Fibroblast of lung (primary cell): ENCODE measurements at places on chromosomes 7 and 10. TPM values are rescaled to one million over a fixed set of nuclear protein-coding genes. Genes with fewer than 3 reads are reported as not detected.

DNA sequence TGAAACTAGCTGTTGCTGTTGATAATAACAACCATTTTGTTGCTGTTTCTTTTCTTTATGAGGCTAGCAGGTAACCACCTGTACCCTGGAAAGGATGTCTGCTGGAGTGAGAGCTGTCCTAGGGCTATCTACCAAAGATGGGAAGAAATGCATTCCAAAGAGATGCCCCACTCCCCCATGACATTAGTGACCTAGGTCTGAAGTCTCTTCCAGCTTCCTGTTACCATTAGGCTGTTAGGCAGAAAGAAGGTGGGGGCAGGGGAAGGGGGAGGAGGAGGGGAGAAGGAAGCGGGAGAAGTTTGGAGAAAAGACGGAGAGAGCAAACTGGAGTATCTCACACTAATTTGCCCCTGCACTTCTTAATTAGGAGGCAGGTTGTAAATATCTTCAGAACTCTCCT, 118.5 kb downstream of the ABLIM1 start:
- DNase-seq, result no peak

GIMAP5 gene
- not detected in 2 replicates for total RNA-seq

NME8 gene
- total RNA-seq, result not detected in 2 replicates

- DNase-seq, result no peak
Observed at GRCh38 chr7:18283045-18283444, 212.5 kb upstream of the HDAC9 start.

- DNase-seq, result no peak
Observed at GRCh38 chr7:111820121-111820520, 257.8 kb upstream of the IMMP2L start.

- peak; percentile 100 for DNase-seq
Observed at GRCh38 chr7:41027428-41028115, 675.3 kb downstream of the INHBA start.

GRCh38 chr10:19576576-19576975, 239.7 kb upstream of the PLXDC2 start:
- DNase-seq, result no peak

DNA sequence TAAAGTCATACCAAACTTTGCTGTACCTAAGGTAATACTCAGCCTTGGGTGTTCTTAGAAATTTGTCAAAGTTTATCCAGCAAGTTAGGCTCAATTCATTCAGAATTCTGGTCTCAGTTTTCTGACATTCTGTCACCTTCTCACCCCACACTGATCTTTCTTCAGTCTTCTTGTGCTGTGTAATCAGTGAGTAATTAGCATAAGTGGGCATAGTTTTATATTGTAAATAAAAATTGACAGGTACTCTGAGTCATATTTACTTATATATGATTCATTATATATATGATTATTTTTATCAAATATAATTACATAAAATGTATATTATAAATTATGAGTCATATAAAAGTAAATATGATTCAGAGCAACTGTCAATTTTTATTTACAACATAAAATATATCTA, 170.9 kb upstream of the MAGI2 start:
- DNase-seq, result no peak

DNA sequence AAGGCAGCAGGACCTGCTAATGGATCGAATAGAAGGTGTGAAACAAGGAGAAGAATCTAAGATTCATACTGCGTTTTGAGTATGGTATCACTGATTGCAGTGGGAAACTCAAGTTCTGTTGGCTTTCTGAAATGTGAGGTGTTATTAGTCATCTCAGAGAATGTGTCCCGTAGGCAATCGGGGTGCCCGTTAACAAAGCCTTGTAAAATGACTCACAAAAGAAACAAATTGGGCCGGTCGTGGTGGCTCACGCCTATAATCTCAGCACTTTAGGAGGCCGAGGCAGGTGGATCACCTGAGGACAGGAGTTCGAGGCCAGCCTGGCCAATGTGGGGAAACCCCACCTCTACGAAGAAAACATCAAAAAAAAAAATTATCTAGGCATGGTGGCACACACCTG, 118.2 kb upstream of the C7orf33 start:
- DNase-seq, result no peak

GRCh38 chr10:43868952-43869351, 220.3 kb upstream of the ZNF32 start:
- DNase-seq, result no peak

FXYD4 gene
- total RNA-seq, result not detected in 2 replicates

OR2A12 gene
- not detected in 2 replicates for total RNA-seq

DNA sequence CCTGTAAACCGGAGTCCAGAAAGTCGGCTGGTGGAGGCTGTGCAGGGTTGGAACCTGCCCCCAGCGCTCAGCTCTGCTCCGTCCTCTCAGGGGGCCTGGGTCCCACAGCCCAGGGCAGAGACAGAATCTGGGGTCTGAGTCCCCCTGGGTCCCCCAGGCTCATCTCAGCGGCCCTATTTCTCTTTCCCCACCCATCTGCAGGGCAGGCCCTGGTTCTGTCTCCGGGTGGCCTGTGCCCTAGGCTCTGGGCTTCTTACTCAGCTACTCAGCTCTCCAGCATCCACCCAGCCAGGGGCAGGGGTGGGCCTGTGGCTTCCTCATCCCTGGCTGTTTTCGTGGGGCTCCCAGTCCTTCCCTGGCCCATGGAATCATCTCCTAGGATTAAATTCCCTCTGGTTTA, 183.4 kb downstream of the ADARB2 start:
- no peak for DNase-seq

GRCh38 chr7:34043461-34044305, 138.3 kb downstream of the BMPER start:
- DNase-seq, result no peak

MRLN gene
- total RNA-seq, result not detected in 2 replicates

DNA sequence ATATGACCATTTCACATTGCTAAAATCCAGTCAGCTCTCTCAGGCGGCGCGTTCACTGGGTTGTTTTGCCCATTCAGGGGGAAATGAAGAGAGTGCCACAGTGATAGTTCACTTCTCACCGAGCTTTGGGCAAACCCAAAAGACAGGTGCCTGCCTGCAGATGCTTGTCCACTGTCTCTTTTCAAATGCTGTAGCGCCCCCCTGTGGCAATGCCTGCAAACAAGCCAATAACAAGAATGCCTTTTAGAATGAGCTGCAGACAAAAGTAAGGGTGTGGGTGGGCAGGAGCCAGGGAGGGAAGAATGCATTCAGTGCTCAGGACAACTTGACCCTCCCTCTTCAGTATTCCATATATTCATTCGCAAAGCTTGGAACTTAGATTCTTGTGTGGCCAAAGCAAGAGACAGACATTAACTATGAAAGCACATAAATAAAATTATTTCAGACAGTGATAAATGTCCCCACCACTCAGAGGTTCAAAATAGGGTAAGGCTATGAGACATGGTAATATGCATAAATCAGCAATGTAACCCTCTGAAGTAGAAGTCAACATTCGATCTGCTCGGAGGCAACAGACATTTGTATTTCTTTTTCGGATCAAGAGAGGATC, 86.9 kb downstream of the JAZF1 start:
- DNase-seq, result peak; percentile 64

DNA sequence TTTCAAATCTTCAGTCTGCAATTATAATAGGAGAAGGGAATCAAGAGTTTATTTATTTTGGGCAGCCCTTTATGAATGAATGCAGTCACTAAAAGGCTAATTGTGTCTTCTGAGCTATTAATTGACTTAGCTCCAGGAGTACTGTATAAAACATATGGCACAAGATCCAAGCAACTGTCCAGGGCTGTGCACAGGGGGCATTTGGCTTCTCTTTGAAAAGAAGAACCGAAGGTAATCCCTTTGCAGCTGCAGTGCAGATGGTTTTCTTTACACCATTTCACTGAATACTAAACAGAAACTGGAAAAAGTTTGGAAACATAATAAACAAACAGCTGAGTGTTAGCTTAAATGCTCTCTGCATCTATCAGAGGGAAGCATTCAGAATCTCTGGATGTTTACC, 282.6 kb upstream of the LRRN3 start:
- no peak for DNase-seq

DNA sequence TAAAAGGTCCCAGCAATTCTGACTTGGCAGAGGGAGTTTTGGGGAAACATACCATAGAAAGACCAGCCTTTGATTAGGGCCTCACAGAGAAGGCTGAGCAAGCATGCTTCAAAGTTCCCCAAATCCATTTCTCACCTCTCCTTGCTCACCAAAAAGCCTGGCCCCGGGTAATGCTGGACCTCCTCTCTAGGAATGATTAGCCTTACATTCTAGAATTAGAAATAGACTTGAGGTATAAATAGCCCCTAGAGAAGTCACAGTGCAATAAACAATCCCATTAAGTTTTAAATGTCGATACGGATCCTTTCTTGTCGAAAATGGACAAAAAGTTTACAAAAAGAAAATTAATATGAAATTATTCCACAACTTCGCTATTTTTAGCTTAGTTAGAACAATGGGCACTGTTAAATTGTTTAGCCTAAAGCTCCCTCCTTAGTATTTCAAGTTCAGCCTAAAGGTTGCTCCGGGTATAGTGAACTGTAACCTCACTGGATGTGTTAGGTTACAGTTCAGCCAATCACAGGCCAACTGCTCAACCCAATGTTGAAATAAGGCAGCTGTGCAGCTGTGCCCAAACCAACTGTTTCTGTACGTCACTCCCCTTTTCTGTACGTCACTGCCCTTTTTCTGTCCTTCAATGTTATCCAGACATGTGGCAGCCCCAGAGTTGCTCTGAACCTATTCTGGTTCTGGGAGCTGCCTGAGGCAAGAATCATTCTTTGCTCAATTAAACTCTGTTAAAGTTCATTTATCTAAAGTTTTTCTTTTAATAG, 7.9 kb upstream of the GSDME start:
- DNase-seq, result peak; percentile 78

SPDYE9 gene
- not detected in 2 replicates for total RNA-seq

DNA sequence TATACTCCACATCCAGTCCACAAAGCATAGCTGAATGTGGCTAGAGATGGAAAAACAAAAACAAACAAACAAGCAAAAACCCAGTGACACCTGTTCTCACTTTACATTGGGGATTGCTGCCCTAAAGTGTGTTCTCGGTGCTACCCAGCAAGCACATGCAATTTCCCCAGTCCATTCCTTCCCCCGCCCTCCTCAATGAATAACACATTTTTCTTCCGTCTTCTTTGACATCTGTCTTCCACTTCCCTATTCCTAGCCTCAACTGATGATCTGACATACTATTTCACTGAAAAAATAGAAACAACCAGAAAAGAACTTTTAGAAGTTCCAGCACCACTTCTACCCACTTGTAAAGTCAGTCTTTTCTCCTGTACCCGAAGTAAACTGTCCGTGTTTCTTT, 147.1 kb downstream of the MALRD1 start:
- no peak for DNase-seq

DNA sequence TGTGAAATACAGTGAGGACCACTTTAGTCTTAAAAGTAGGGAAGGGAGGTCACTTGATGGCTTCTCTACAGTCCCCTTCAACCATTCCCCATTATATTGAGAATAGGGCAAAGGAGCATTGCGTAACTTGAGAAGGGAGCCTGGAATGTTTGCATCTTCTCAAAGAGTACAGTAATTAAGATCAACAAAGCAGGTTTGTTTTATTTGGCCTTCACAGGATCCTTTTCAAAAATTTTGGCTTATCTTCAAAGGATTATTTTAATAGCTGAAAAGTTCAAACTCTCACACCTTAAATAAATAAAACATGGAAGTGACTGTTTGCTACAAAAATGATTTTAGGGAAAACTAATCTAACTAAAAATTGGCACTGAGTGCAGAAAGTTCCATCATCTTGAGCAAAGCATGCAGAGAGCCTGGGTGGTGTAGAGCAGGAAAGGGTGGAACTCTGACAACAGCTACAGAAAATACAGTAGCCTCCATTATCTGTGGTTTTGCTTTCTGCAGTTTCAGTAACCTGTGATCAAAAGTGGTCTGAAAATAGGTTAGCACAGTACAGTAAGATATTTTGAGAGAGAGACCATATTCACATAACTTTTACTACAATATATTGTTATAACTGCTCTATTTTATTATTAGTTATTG, 214.0 kb downstream of the MDFIC start:
- peak; percentile 10 for DNase-seq

MYPN gene
- under 0.01 and 1.2 TPM in 2 replicates for total RNA-seq

MINDY3 gene
- 30.8 and 37.5 TPM in 2 replicates for total RNA-seq

DNA sequence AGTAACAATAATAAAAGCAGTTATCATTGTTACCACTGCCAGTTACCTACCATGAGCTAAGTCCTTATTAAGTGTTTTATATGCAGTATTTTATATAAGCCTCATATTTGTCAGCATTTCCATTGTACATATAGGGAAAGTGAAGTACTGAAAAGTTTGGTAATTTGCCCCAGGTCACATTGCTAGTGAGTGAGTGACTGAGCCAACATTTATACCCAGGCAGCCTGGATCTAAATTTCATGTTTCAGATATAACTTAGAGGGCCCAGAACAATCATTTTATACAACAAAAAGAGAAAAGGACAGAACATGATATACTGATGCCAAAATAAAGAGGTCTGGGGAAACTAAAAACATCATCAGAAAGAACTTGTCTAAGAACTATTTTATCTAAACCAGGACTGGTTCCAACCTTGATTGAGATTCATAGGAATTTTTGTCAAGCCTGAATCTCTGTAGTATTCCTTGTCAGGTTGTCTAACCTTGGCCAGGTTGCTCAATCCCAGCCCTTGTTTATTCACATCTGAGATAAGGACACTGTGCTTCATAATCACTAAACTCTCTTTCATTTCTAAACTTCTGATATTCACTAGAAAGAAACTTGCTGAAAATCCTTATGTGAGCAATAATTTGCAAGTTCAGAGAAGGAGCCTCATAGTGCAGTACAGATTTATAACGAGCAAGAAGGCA, 308.2 kb downstream of the IPMK start:
- no peak for DNase-seq

DNA sequence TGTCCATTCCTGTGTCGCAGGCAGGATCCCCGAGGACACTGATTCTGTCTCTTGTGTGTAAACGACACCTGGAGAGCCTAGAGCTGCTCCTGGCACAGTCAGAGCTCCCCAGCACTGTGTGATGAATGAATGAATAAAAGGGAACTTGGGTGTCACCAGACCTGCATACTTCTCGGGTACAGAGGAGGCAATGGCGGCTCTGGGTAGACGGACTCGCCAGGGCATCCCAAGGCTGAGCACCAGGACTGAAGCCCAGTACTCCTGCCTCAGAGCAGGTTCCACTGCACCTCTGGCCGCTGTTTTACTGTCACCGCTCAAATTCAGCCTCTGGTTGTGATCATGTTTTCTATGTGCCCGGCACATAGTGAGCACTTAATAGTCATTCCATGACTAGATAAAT, 255.8 kb downstream of the GLRX3 start:
- DNase-seq, result no peak

- no peak for DNase-seq
Observed at GRCh38 chr7:134910214-134910890, 76.0 kb upstream of the AGBL3 start.

XRCC2 gene
- total RNA-seq, result under 0.01 and 0.66 TPM in 2 replicates

DNA sequence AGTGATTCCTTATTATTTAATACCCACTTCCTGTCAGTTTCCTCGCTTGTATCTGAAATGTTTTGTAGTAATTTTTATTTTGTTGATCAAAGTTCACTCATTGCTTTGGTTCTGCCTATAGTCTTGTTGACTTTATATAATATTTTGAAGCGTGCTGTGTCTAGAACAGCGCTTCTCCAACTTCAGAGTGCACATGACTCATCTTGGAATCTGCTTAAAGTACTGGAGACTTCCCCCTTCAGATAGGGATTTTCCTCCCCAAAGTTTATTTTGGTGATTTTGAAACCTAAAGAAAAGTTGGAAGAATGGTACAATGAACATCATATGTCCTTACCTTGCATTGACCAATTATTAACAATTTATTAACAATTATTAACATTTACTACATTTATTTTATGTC, 5.8 kb downstream of the COMTD1 start:
- DNase-seq, result peak; percentile 53

PLXDC2 gene
- 5.1 and 12.3 TPM in 2 replicates for total RNA-seq
